Posterior vena cava (tissue), 2 donors: ENCODE measurements at places on chromosomes 2 and 18. TPM values are rescaled to one million over a fixed set of nuclear protein-coding genes. Genes with fewer than 3 reads are reported as not detected.
A peak's percentile ranks its signal among the peaks of the same experiment; 100 is the strongest.

LYG1 gene
- 0.97 TPM for total RNA-seq

GRCh38 chr2:172280571-172281361 is 146.6 kb upstream of the ITGA6 start:
- DNase-seq, result no peak

DNA sequence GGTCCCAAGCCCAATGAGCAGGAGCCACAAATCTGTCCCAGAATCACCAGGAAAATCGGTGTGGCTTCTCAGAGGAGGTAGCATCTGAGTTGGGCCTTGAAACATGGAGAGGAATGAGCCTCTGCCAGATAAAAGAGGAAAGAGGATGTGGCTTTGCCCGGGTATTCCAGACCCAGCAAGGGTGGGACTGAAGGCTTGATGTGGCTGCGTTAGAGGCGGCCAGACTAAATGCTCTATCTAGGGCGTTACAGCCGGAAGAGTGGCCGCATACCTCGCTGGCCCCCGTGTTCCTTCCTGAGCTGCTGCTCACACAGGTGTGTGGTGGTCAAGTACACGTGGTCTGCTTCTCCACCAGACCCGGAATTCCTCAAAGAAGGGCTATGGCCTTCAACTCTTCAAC is 33.9 kb upstream of the POMC start:
- DNase-seq, result no peak

DNA sequence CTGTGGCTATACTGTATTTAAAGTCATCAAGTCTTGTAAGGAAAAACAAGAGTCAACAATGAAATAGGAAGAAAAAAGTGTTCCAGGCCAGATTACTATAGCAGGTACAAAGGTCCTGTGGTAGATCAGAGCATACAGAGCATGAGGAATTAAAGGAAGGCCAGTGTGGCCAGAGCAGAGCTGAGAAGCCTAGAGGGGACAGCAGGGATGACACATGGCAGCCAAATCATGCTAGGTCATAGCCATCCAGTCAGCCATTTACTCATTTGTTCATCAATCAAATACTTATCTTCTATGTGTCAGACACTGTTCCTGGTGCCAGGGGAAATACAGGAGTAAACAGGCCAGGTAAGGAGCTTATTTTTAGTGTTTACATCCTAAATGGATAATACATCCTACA is 24.3 kb downstream of the ADD2 start:
- DNase-seq, result no peak

DNA sequence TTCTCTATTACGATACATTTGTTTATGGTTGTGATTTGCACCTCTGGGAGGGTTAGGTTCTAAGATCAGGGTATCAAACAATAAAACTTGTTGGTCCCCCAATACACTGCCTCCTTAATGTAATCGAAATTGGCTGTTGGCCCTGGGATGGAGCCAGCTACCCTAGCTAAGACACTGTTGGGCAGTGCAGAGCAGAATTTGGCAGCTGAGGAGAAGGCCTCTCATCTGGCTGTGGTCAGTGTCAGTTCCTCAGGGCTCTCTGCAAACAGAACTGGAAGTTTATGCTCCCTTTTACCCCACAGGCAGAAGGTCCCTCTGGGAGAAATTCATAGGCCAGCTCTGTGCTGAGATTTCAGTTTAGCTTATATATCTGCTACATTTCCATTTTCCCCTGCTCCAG is 8.6 kb upstream of the HAAO start:
- DNase-seq, result no peak

DNA sequence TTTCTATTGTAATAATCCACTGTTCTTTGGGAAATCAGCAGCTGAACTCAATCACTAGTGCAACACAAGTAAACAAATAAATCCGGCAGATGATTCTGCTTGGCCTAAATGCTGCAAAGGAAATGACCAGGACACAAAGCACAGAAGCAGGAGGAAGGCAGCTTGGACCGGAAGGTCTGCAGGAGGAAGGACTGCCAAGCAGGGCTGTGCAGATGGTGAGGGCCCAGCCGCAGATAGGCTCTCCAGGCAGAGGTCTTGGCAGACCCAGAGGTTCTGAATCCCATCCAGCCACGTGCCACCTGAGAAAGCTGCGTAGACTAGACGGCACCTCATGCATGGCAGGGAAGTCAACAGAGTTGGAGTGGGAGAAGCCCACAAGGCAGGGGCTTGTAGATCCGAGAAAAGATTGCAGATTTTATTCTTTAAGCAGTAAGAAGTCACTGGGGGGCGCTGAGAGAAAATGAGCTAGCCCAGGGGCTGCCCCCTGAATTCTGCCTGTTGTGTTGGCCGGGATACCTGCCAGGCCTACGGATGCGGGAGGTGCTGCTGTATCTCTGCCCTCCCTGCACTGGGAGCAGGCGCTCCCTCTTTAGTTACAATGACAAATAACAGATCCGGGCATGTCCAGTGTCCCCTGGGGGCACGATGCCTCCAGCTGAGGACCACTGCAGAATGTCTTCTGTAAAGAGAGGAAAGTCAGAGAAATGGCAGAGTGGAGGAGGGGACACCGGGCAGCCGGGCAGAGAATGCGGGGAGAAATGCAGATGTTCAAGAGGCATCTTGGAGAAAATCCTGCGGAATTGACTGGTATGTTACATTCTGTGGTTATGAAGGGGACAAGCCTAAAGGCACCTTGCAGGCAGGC is 153.5 kb downstream of the PXDN start:
- DNase-seq, result peak; percentile 68
